Left renal pelvis (tissue), 4 donors: ENCODE measurements at places on chromosomes 6 and 20. TPM values are rescaled to one million over a fixed set of nuclear protein-coding genes. Genes with fewer than 3 reads are reported as not detected.

The ULBP2 gene
- 0.92 TPM for polyA plus RNA-seq

The FAM217A gene
- polyA plus RNA-seq: 1.9 TPM

The CCM2L gene
- 6.4 TPM for polyA plus RNA-seq

The PTCHD4 gene
- 1.7 TPM for polyA plus RNA-seq

The CLVS2 gene
- polyA plus RNA-seq: 0.33 TPM

The FAM50B gene
- 10.1 TPM for polyA plus RNA-seq

The APMAP gene
- polyA plus RNA-seq: 89.4 TPM

The ECHDC1 gene
- 65.5 TPM for polyA plus RNA-seq

The KCNS1 gene
- polyA plus RNA-seq: 0.55 TPM

The PRRT1 gene
- 4.2 TPM for polyA plus RNA-seq

The DDR1 gene
- polyA plus RNA-seq: 55.6 TPM

The BMP7 gene
- 69.9 TPM for polyA plus RNA-seq

The C20orf141 gene
- not detected for polyA plus RNA-seq

DNA sequence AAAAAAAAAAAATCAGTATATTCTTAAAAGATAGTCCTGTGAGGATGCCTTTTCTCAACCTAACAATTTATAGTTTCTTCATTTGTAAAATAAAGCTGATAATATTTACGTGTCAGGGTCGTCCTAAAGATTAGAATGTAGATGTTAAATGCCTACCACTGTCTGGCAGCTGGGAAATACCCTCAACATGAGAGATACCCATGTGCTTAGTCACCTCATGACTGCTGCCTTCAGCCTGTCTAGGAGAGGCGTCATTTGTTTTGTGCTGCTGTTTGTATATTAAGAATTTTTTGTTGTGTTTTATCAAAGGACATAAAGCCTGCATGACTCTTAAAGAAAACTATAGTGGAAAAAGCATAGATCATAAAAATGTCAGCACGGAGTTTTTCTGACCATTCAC is 9.5 kb downstream of the FAM120B start:
- DNase-seq: no peak

GRCh38 chr20:32898729-32899128 is 40.0 kb downstream of the EFCAB8 start:
- DNase-seq: no peak

DNA sequence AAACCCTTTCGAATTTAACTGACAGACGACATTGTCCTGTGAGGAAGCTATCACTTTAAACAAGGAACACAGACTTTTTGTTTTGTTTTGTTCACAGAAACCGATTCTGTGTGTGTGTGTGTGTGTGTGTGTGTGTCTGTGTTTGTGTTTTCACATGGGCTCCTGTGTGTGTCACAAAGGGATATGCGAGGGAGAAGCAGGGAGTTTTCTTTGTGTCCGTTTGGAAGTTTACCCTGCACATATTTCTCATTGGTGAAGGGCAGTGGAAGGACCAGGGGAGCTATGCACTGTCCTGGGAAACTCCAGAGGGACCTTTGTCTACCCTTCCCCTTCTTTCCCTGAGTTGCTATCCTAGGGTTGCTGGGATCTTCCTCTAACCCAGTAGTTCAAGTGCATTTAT is 17.7 kb downstream of the POM121L2 start:
- no peak for DNase-seq

DNA sequence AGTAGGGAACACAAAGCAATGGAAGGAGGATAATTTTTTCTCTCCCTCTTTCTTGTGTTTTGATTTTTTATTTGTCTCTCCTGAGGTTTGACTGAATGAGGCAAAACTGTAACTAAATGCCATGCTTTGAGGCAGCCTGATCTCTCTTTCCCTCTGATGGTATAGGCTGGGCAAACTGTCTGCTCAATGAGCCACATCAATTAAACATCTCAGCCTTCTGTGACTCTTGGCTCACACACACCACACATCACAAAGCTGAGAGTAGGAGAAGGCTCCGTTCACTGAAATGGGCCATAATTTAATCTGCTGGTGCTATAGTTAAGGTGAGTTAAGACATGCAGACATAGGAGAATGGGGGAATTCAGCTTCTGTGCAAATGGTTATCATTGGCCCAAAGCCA is 28.1 kb upstream of the SCGN start:
- no peak for DNase-seq

DNA sequence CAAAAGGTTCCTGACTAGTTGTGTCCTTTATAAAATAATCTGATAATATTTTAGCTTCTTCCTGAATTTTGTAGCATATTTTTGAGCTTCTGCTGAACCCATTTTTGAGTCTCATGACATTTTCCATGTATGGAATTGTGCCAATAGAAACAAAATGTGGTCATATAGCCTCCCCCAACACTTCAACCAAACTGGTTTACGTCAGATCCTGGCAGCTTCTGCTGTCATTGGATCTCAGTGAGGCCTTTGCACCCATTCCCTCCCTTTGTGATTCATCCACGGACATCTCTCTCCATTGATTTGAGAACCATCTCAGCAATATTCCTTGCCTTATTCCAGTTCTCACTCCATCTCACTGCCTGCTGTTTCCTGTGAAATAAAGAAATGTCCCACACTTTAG is 166.0 kb upstream of the PROKR2 start:
- no peak for DNase-seq

GRCh38 chr20:45311589-45312211 is 3.6 kb upstream of the MATN4 start:
- DNase-seq: no peak

DNA sequence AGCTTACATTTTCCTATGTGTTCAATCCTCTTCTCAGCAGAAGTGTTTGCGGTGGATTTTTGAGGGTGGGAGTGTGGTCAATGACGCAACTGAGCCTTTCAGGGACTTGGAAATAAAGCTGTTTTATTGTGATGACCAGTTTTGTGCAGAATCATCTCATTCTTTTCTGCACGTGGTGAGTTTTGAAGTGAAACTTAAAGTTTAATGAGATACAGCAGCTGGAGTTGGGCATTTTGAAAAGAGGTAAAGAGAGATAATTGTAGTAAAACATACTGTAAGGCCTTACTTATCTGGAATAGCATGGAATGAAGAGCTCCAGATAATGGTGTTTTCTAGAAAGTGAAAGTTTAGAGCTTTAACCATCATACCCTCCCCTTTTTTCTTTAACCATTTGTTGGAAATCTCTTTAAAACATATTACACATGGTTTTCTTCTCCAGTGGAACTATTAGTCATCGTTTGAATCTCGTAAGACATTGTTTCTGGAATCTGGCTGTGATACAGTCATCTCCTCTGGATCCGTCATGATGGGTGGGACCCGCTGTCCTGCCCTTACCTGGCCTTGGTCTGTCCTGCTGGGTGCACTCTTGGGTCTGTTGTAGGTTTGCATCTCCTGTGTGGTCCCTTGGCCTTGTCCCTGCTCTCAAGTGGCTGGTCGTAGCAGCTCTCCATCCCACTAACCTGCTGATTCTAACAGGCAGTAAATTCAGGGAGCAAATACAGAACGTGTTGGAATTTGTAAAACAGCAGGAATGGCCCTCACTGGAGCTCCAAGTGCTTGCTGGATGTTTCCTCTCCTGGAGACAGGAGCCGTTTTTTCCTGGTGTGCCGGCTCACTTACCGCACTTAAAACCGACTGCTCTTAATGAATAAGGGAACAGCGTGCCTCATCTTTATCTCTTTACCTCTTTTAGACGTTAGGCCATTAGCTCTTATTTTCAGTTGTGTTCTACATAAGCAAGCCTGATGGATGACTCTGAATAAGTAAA is 29.8 kb downstream of the UST start:
- DNase-seq: no peak

DNA sequence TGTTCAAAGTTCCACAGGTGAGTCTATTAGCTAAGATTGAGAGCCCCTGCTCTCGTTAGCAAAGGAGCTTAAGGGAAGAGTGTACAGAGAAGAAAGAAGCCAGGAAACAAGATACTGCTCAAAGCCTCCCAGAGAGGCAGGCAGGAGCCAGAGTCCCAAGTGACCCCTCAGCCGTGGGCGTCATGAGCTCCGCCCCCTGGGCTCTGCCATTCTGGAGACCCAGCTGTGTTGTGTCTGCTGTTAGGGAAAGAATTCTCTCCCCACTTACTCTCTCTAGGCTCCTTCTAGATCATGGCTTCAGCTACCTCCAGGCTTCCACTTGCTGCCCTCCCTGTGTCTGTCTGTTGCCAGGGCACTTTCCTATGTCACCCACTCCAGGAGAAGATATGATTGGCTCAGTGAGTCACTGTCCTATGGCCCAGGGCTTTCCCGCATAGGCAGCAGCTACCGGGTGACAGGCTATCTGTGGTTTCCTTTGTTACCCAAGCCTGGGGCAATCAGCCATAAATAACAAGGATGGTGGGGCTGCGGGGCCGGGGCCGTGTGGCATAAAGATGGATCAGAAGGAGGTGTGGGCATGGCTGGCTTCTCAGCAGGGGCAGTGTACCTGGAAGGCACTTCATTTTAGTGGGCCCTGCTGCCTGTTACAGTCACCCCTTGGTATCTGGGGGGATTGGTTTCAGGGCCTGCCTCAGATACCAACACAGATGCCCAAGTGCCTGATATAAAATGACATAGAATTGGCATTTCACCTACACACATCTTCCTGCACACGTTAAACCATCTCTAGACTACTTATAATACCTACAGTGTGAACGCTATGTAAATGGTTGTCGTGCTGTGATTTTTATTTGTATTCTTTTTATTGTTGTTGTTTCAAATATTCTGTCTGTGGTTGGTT is 118.9 kb downstream of the ARMC2 start:
- DNase-seq: no peak

GRCh38 chr6:89564752-89565427 is 73.7 kb downstream of the LYRM2 start:
- DNase-seq: no peak

DNA sequence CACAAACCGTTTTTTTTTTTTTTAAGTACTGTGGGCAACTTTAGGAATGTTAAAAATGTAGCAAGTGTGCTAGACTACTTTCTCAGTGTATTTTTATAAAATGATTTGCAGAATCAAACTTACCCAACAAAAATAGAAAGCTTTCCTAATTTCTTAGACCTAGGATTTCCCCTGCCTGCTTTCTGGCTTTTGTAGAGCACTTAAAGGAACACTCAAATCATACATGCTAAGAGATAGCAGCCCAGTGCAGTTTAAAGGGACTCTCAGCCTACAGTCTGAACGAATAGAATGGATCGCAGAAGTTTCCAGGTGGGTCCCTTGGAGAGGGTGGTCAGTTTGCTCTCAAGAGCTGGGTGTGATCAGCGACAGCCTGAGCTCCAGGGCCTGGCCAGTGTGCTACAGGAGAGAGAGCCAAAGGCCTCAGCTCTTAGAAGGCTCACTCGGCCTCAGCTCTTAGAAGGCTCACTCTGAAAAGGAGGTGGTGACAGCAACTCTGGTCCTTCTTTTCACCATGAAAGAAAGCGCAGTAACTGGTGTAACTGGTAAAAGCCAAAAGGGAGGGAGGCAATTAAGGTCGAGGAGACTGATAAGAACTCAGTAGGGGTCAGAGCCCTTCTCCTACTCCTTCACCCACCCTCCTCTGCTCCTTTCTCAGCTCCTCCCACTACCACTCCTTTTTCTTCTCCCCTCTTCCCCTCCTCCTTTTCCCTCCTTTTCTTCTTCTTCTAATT is 142.4 kb downstream of the ZFP64 start:
- DNase-seq: no peak

- DNase-seq: no peak
These were observed 116.0 kb downstream of the SYCP2 start for GRCh38 chr20:59817406-59817805.

DNA sequence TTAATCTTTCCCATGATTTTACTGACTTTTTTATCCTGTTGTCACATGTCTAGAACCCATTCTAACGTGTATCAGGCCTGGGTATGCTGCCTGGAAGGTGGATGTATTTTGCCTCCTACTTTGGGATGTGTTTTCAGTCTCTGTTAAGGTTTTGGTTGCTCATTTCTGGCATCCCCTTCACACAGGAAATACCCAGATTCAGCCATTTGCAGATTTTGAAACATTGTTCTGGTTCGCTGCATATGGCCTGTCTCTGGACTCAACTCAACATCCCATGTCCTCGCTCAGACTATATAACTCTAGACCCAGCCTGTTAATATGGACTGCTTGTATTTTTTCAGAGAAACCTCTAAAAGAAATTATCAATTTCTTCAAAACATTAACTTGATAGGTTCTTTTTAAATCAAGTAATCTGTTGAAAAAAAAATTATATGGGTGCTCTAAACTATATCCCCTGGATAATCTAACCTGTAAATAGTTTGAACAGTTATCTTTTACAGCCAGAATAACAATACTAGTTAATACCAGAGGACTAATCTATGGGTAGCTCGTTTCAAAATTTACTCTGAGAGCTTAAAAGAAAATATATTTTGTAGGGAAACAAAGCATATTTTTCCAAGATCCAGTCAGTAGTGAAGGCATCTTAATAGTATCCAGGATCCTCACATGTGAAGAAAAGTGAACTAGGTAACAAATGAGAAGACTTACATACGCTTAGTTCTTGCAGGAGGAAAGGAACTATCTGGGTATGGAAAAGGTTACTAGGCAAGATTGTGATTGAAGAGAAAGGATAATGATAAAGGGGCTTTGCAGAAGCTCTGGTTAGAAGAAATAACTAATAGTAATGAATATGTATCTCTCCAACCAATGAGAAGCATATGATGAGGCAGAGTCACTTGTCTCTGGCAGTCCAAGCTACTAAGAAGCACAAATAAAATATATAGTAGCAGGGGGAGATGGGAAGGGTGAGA is 23.4 kb upstream of the HLA-DQB1 start:
- no peak for DNase-seq

DNA sequence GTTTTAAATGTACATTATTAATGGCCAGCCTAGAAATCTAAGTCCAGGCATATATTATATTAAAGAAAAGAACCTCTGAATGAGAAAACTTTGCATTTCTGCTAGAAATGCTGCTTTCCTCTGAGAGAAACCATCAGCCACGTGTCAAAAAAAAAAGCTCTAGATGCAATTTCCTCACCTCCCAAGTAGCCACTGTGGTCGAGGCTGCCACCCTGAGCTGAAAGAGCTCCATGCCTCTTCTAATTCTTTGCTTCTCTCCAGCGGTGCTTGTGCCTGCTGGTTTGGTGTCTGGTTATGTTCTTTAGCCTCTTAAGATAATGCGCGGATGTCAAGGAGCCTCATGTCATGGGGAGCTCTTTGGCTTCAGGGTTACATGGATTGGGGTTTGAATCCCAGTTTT is 316.0 kb downstream of the TFAP2C start:
- no peak for DNase-seq

DNA sequence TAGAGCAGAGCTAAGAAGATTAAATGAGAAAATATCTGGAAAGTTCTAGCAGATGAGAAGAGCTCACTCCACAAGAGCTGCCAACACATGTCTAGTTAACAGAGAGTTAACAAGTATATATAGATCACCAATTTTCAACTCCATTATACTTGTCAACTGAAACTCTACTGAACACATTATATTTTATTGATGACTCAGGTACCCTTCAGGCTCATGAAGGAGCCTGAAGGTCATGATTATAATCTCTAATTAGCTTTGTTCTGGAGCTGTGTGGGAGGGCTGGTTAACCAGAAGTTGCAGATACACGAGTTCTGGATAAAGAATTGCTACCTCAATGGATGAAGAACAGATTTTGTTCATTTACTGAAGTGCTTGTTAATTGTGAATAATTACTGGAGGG is 42.1 kb upstream of the PTPRT start:
- DNase-seq: no peak
